ENCODE measurements at places on chromosomes 5 and 9. TPM values are rescaled to one million over a fixed set of nuclear protein-coding genes. Genes with fewer than 3 reads are reported as not detected.
A peak's percentile ranks its signal among the peaks of the same experiment; 100 is the strongest.

GRCh38 chr5:111580956-111581355, 68.6 kb upstream of the STARD4 start:
- no peak for DNase-seq

GRCh38 chr5:20286512-20286911, 298.5 kb upstream of the CDH18 start:
- DNase-seq = peak; percentile 58

GRCh38 chr9:33924978-33925797, 108.2 kb downstream of the UBE2R2 start:
- peak; percentile 54 for DNase-seq

DNA sequence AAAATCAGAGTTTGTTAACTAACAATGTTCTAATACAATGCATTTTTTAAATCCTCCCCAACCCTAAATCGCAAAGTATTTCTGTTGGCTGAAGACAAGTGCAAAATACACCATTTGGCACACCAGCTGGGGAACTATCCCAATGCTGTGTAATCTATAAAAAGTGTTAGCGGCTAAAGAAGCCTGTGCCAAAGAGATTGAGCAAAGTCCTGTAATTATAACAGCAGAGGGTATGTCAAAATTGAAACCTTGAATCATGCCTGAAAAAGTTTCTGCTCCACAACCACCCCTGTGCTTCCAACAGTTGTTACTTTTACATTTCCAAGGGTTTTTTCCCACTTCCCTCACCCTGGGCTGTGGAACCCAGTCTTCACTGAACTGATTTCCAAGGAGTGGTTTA, 83.1 kb upstream of the PLPP6 start:
- DNase-seq = no peak

DNA sequence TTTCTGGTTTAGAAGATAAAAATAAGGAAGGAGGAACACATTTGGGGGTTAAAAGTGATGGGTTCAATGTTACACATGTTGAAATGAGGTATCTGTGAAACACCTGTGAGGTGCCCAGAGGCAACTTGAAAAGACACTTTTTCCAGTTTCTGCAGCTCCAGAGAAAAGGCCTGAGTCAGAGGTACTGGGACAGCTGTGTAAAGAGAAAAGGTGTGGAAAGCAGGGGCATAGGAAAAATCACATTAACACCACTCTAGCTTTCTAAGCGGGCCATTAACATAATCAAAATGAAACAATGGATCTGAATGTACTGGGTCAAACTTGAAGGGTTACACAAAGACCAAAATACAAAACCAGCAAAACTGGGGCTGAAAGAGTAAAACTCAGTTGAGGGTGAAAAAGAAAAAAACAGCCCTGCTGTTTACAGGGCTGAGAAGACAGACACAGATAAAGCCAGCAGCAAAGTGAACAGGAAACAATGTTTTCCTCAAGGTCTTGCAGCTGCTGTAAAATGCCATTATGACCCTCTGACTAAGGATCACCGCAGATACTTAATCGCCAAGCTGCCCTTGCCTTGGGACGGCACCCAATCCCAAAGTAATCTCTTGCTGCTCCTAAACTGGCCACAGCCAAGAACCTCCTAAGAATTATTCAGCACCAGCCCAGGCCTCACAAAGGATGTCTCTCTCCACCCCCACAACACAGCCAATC, 104.7 kb downstream of the DROSHA start:
- DNase-seq = no peak

- DNase-seq = no peak
Measured at GRCh38 chr5:166772770-166773169, 1518.7 kb upstream of the WWC1 start.

DNA sequence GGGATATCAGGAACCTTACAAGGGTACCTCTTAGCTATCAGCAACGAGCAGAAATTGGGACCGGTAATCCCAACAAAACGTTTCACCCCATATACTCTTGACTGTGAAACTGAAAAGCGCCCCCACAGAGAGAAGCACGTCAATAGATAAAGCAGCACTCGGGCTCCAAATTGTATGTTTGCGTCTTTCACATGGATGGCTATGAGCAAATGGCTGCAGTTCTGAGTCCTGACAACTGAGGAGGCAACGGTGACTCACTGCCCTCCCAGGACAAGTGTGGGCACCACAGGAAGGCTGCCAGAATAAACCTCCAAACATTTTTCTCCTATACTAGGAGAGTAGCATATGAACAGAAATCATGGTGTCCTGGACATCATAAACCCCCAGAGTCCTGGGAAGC, 36.6 kb downstream of the SEMA4D start:
- peak; percentile 83 for DNase-seq

DNA sequence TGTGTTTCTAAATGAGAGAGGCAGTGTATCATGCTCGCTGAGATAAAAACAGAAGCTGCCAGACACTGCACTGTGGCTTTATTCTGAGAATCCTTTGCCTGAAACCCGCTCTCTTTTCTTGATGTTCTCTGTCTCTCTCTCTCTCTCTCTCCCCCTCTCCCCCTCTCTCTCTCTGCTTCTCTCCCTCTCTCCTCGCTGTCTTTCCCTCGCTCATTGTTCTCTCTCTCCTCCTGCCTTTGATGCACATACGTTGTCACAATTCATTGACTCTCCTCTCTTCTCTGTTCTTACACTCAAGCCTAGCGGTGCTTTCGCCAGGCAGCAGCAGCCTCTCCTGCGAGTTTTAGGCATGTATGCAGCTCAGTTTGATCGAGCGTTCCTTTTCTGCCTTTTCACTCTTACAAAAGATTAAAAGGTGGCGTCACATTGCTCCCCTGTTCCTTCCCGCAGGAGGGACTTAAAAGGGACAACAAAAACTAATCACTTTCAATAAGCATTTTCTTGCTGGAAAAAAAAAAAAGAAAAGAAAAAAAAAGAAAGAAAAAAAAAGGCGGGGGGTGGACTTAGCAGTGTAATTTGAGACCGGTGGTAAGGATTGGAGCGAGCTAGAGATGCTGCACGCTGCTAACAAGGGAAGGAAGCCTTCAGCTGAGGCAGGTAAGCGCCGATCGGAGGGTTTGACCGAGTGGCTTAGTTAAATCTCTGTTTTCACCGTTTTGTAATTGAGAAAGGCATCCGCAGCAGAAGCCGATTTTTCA, 717.9 kb upstream of the WWC1 start:
- peak; percentile 50 for DNase-seq

DNA sequence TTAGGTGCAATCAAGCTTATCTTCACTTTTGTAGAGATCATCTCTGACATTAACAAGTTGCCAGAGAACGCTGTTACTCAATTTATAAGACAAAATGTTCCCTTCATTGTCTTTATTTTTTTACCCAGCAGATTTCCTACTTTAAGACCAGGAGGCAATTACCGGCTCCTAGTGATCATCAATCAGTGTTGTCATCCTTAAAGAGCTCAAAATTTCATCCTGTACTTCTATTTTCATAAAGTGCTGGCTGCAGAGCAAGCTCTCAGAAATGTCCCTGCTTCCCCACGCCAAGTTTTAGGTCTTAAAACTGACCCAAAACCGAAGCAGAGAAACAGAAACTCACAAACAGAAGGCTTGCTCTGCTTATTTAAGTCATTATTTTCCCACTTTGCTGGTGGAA, 82.9 kb downstream of the PJA2 start:
- no peak for DNase-seq

GRCh38 chr9:136625101-136626065, 37.3 kb upstream of the EGFL7 start:
- DNase-seq = peak; percentile 31

GRCh38 chr9:121509180-121509579, 9.5 kb upstream of the GGTA1 start:
- peak; percentile 9 for DNase-seq

- DNase-seq = no peak
Measured at GRCh38 chr5:3364941-3365340, 230.7 kb upstream of the IRX1 start.

- peak; percentile 38 for DNase-seq
Measured at GRCh38 chr5:147504011-147504410, 5.9 kb downstream of the DPYSL3 start.

GRCh38 chr5:78899922-78900362, 85.2 kb downstream of the ARSB start:
- DNase-seq = peak; percentile 67

- DNase-seq = peak; percentile 30
Measured at GRCh38 chr9:133927041-133927440, 65.1 kb downstream of the VAV2 start.

DNA sequence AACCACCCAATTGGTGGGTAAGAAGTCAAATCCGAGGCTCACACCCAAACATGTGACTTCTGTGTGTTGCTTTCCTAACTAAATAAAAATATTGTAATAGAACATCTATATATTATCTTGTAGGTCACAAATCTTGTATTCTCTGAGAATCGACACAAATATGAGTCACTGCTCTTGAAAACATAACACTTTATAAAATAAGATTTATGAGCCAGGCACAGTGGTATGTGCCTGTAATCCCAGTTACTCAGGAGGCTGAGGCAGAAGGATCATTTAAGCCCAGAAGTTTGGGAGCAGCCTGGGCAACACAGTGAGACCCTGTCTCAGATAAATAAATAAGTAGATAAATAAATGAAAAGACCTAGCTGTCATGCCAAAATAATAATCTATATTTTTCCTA, 624.1 kb downstream of the ANXA1 start:
- no peak for DNase-seq

GRCh38 chr5:154145268-154145667, 45.3 kb upstream of the GALNT10 start:
- DNase-seq = no peak

DNA sequence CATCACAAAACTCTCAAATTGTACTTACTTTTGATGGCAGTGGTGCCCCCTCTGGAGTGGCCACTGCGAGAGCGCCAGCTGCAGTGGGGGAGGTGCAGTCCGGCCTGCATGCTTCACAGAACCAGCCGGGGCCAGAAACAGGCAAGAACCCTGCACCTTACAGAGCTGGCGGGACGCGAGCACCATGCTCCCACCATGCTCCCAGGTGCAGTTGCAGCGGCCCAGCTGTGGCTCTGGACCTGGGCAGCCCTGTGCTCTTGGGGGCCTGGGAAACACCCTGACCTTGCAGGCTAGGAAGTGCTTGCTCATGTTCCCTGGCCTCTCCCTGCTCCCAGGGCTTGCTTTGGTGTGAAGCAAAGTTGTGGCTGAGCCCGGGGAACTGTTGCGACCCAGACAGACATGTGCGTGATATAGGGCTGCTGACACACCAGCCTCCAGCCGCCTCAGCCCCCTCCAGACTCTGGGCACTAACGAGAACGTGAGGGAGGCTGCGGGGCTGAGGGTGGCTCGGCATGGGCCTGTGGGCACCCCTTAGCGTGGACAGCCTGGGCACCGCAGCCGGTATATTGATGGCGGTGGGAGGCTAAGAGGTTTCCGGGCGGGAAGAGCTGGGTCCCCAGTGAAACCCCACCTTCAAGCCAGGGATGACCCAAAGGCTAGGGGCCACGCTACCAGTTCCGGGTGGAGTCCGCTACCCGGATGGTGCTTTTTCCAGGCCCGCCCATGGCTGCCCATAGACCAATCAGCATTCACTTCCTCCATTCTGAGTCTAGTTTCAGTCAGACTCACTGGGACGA, 1809.9 kb upstream of the ACO1 start:
- DNase-seq = no peak

- no peak for DNase-seq
Measured at GRCh38 chr5:51091816-51092215, 291.4 kb upstream of the ISL1 start.

GRCh38 chr5:138632900-138633489, 57.8 kb upstream of the HSPA9 start:
- peak; percentile 75 for DNase-seq

GRCh38 chr5:5347442-5347841, 75.0 kb upstream of the ICE1 start:
- no peak for DNase-seq

GRCh38 chr5:139701056-139701741, 53.0 kb downstream of the CXXC5 start:
- DNase-seq = no peak

DNA sequence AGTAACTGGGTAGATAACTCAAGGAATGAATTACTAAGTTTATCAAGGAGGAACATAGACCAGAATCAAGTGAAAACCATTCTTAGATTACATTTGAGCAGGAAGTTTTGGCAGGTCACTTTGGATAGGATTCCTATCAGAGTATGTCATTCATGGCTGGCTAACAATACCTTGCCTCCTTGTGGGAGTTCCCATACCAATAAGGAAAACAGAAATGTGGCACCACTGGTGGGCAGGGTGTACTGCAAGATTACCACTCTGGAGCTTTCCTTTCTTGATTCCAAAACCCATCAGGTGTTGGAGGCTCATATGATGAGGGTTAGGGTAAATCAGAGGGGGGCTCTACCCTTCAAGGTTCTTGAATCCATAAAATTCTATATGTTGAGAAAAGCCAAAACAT, 18.6 kb upstream of the SPATA31D1 start:
- peak; percentile 39 for DNase-seq

GRCh38 chr9:16001856-16002255, 449.0 kb downstream of the CCDC171 start:
- DNase-seq = peak; percentile 53

DNA sequence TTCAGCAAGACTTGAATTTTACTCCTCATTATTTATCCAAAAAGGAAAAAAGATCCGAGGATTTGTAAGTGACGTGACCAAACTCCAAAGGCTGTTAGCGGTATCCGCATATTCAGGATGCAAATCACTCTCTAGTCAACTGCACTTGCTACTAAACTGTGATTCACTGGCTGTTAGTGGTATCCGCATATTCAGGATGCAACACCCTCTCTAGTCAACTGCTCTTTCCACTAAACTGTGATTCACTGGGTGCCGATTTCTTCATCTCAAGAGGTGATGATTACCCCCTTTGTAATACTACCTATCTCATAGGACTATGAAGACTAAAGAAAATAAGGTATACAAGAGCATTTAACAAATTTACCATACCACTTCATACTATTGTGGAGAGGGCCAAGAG, 5.7 kb downstream of the MAPKAP1 start:
- DNase-seq = peak; percentile 40

- no peak for DNase-seq
Measured at GRCh38 chr5:88830567-88830966, 52.4 kb downstream of the MEF2C start.

GRCh38 chr9:703392-703791, 138.1 kb upstream of the DMRT1 start:
- peak; percentile 34 for DNase-seq

The SLC1A3 gene
- total RNA-seq = 1.3 TPM

The CARD9 gene
- 0.36 TPM for total RNA-seq

The UNC5A gene
- total RNA-seq = not detected

The TCF7 gene
- 0.83 TPM for total RNA-seq

The GRM6 gene
- total RNA-seq = not detected

The RMRP gene
- total RNA-seq = 13,690 TPM

The SPATA31D4 gene
- total RNA-seq = not detected

The AFAP1L1 gene
- 5.3 TPM for total RNA-seq

The MAP1B gene
- total RNA-seq = 183 TPM

The ZNF883 gene
- 0.83 TPM for total RNA-seq

The ACOT12 gene
- not detected for total RNA-seq

The PAXX gene
- 4.4 TPM for total RNA-seq

The KCNN2 gene
- 2.2 TPM for total RNA-seq

The CENPH gene
- 10.8 TPM for total RNA-seq

The RNF208 gene
- not detected for total RNA-seq

The ZNF484 gene
- total RNA-seq = 11.8 TPM

The GFPT2 gene
- total RNA-seq = 20.8 TPM

The ORM1 gene
- 0.18 TPM for total RNA-seq

The CLIC3 gene
- total RNA-seq = 0.28 TPM

The PHF24 gene
- total RNA-seq = not detected

The STPG3 gene
- total RNA-seq = not detected

The CYLC2 gene
- not detected for total RNA-seq

The CEP120 gene
- total RNA-seq = 46.1 TPM

The UBE2QL1 gene
- total RNA-seq = not detected
